ENCODE measurements at places on chromosomes 4 and X.

DNA sequence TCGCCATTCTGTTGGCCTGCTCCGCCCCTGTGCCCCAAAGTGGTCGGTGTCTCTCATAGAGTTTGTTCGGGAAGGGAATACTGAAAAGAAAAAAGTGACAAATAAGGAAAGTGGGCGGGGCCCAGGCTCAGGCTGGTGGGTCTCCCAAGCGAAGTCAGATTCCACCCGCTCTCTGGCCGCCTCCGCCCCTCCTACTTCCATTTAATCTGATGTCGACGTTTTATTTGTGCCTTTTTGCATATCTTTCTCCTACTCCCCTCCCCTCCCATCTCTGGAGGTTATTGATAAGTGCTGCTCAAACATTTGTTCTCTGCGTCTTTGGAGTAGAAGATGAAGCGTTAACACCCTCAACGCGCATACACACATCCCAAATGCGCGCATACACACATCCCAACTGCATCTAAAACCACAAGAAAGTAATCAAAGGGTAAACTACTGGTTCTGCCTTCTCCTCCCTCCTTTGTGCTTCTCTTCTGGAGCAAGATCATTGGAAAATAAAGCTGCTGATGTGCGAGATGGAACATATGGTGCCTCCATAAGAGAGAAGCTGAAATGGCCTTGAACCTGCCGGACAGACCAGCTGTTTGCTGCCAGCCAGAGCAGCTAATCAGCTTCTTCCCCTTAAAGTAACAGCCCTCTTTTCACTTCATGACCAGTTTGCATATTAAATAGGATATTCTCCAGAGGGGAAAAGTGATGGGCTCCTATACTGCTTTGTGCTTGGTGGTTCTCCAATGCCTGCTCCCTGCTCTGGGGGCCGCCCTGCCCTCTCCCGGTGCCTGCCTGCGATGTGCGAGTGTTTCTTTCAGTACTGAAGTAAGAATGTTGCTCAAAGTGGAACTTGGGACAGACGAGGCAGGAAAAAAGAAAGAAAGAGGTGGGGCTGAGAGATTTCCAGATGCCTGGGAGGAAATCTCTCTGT is 3.1 kb downstream of the MAMLD1 start:
- peak; percentile 29 for DNase-seq

GRCh38 chr4:69531251-69531650 is 35.5 kb upstream of the UGT2B4 start:
- no peak for DNase-seq

GRCh38 chr4:34633241-34633640 is 1611.1 kb downstream of the ARAP2 start:
- no peak for DNase-seq

DNA sequence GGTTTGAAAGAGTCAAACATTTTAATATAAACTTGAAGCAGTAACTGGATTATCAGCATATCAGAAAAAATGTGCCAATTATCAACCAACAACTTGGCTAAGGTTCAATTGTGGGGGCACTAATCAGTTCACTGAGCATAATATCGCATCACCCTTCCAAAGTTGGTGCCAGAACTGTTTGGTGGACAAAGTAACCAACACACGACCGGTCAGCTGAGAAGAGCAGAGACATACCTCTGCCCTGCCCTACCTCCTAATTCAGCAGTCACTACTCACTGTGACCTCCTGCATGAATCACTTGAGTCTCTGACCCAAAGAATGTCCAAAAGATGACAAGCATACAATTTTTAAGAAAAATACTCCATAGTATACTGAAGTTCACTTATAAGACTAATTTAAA is 53.2 kb downstream of the TSPAN5 start:
- no peak for DNase-seq

- no peak for DNase-seq
Measured at GRCh38 chr4:177313263-177313662, 3.6 kb downstream of the NEIL3 start.

DNA sequence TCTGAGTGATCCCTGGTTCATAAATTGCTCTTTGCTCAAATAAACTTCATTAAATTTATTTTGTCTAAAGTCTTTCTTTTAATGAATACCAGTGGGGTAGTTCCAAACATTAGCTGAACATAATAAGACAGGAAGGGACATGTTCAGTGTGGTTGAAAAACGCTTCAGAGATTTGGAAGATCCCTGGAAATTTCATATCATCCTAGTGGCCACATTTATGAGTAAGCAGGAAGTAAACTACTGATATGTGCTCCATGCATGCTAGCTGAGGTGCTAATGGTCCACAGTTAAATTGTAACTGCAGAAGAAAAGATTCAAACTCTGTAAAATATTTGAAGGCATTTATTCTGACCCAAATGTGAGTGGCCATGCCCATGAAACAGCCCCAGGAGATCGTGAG is 1328.7 kb downstream of the ADGRL3 start:
- no peak for DNase-seq

DNA sequence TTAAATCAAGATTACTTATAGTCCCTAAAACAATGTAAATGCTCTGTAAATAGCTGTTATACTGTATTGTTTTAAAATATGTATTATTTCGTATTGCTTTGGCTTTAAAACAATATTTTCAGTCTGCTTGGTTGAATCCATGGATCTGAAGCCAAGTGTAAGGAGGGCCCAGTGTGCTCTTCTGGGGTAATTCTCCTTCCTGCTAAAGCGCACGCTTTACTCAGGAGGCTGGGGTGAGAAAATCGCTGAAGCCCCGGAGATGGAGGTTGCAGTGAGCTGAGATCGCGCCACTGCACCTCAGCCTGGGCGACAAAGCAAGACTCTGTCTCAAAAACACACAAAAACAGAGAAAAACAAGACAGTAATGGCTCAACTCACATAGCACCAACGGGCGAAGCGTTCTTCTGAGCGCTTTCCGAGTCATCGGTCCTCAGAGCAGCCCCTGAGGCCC is 391 bp upstream of the IDUA start:
- DNase-seq, result no peak

DNA sequence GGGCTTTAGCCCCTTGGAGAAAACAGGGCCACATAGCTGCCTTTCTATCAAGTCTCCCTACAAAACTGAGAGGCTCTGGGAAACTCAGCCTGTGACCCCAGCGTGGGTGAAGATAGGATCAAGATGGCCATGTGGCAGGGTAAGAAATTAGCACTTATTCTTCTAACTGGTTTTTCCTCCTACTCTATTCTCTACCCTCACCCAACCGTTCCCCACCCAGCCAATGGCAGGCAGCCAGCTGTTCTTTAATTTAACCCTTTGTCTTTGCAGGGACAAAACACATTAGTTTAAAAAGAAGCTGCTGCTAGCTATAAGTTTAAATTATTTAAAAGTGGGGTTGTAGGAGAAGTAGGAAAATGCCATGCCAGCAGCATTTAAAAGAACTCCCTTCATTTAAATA is 2.8 kb downstream of the CLCN5 start:
- no peak for DNase-seq

DNA sequence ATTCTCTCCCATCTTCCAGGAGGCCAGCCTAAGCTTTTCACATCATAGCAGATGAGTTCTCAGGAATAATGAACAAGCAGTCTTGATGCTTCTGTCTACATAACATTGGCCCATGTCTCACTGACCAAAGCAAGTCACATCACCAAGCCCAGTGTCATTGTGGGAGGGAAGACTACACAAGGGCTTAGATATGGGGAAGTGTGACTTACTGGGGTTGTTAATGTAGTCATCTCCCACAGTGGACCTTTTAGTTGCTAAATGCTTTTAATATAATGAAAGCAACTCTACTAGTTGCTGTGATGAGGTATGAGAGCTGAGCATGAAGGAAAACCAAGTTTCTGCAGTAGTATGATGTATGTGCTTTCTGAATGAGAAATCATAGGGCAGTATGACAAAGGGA is 40.5 kb downstream of the TSPAN7 start:
- no peak for DNase-seq

DNA sequence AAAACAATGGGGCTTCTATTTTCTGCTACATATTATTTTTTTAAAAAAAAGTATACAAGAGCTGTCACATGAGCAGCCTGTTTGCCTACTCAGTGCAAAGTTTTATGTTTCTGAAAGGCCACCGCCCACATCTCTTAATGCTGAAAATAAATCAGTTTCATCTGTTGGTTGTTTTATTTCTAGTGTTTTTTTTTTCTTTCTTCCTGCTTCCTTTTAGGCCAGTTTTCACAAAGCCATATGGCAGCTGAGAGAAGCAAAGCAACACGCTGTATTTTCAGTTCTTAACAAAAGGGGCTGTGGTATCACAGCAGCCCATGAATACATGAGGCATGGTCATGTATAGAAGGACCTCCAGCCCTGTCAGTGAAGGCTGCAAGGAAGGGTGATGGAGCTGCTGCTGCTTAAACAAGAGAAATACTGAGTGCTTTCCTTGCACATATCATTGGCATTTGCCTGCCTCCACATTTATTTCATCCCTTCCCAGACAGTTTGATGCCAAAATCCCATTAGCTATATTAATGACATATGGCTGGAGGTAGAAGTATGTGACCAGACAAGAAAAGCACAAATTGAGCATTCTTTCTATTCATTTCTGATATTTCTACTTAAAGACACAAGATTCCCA is 172.5 kb downstream of the PCDH18 start:
- no peak for DNase-seq

GRCh38 chrX:48035891-48036290 is 29.1 kb downstream of the SPACA5 start:
- DNase-seq, result no peak

DNA sequence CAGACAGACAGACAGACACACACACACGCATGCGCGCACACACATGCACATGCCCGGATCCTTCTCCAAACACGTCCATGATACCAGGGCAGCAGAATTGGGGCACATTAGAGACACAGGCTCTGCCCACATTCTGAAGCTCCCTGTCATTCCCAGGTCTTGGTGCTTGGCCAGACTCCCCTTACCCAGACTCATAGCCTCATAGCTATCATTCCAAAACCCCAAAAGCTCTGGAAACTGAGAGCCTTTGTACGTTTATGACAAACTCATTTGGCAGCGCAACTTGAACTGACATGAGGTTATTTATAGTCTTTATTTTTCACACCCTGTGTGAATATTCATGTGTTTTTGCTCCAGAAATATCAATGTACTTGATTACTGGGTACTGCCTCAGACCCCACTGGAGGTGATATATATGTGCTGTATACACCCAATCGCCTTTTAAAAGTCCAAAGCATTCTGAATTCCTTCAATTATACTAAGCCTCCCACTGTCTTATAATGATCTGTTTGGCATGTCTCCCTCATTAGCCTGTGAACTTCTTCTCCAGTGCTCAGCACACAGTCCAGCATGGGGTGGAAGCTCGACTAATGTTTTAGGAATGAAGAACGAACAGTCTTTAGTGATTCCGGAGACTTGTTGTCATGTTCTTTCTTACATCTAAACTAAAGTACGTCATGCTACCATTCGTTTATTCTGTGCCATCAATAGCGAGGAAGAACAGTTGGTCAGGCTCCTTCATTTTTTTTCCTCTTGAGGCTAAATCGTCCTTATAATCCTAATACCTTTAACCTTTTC is 45.0 kb downstream of the RTL9 start:
- no peak for DNase-seq

- no peak for DNase-seq
Measured at GRCh38 chr4:185726931-185727330, 85.1 kb downstream of the SORBS2 start.

- no peak for DNase-seq
Measured at GRCh38 chr4:133467290-133467947, 318.3 kb downstream of the PCDH10 start.

- DNase-seq, result no peak
Measured at GRCh38 chr4:156981262-156981769, 9.7 kb upstream of the PDGFC start.

- DNase-seq, result no peak
Measured at GRCh38 chrX:74234818-74235217, 69.2 kb upstream of the ZCCHC13 start.

DNA sequence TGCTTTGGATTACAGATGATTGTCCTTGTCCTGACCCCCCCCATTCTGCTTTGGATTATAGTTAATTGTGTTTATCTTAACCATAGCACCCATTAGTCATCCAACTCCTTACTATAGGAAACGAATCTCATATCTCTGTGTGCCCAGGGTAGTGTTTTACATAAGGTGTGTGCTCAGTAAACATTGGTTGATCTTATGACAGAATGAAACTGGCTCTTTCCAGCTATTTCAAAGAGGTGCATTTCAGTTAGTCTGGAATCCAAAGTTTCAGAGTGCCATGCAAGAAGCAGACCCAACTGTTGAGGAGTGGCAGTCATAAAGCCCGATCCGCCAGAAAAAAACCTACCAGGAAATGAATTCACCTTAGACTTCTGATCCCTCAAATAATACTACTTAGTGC is 14.7 kb downstream of the TRIM2 start:
- DNase-seq, result no peak

DNA sequence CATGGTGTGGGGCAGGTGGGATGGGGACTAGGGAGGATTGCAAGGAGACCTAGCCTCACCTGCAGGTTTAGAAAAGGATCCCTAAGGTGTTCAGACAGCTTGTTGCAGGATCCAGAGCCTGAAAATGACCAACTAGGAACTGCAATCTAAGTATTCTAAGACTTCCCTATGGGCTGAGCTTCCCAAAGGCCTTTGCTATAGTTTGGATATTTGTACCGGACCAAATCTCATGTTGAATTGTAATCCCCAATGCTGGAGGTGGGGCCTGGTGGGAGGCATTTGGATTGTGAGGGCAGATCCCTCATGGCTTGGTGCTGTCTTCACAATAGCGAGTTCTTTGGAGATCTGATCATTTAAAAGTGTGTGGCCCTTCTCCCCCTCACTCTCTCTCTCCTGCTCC is 52.1 kb downstream of the GPC3 start:
- DNase-seq, result no peak

GRCh38 chr4:185311113-185311888 is 84.4 kb downstream of the LRP2BP start:
- DNase-seq, result no peak

- DNase-seq, result no peak
Measured at GRCh38 chrX:42495139-42495538, 282.8 kb downstream of the PPP1R2C start.

- DNase-seq, result peak; percentile 75
Measured at GRCh38 chrX:47482512-47483305, at the start of gene ZNF41. Gene ZNF41 (minus strand): TSS chrX:47483222. CDS start chrX:47467481, 15,741 bp downstream.

GRCh38 chrX:14013054-14013453 is 16.6 kb downstream of the GEMIN8 start:
- DNase-seq, result no peak

DNA sequence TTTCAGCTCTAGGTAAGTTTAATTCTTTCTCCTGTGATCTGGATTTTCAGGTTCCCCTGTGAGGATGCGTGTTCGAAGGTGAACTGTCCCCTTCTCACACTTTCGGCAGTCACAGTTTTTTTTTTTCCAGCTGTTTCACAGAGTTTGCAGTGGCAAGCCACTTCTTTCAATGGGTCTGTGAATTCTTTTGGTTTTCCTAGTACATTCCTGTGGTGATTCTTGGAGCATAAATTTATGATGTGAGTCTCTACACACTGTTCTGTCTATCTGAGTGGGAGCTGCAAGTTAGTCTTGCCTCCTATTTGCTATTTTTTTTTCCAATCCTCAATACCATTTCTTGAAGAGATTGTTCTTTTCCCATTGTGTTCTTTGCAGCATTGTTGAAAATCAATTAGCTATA is 595.5 kb downstream of the RAPGEF2 start:
- no peak for DNase-seq

- DNase-seq, result no peak
Measured at GRCh38 chrX:94389044-94389443, 715.0 kb downstream of the FAM133A start.
